Stimulated activated CD8-positive, alpha-beta memory T cell treated with anti-CD3 and anti-CD28 coated beads, Interleukin-2, amount 100 ng/mL, for 48 hours (primary cell): ENCODE measurements at places on chromosomes 2 and 18.

GRCh38 chr2:120526047-120526562, 180.2 kb downstream of the INHBB start:
- no peak for DNase-seq

- DNase-seq, result no peak
Observed at GRCh38 chr2:52465287-52465686, 1302.3 kb upstream of the CHAC2 start.

GRCh38 chr2:43905371-43905803, 66.6 kb downstream of the ABCG8 start:
- no peak for DNase-seq

- DNase-seq, result no peak
Observed at GRCh38 chr2:9690252-9690651, 59.5 kb upstream of the YWHAQ start.

DNA sequence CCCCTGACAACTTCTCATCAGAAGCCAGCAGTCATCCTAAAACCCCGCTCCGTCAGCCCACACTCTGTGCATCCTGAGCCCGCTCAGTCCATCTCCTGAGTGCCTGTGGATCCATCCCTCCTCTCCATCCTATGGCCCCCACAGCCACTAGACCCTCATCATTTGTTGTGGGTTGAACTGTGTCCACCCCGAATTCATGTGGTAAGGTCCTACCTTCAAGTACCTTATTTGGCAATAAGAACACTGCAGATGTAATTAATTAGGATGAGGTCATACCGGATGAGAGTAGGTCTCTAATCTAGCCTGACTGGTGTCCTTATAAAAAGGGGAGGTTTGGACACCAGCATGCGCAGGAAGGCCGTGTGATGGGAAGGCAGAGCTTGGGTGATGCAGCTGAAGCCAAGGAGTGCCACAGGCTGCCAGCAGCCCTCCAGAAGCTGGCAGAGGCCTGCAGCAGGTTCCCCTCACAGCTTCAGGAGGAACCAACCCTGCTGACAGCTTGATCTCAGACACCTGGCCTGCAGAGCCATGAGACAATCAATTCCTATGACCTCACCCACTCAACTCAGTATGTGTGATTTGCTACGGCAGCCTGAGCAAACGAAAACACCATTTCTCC, 192.4 kb downstream of the ZBTB7C start:
- DNase-seq, result no peak

DNA sequence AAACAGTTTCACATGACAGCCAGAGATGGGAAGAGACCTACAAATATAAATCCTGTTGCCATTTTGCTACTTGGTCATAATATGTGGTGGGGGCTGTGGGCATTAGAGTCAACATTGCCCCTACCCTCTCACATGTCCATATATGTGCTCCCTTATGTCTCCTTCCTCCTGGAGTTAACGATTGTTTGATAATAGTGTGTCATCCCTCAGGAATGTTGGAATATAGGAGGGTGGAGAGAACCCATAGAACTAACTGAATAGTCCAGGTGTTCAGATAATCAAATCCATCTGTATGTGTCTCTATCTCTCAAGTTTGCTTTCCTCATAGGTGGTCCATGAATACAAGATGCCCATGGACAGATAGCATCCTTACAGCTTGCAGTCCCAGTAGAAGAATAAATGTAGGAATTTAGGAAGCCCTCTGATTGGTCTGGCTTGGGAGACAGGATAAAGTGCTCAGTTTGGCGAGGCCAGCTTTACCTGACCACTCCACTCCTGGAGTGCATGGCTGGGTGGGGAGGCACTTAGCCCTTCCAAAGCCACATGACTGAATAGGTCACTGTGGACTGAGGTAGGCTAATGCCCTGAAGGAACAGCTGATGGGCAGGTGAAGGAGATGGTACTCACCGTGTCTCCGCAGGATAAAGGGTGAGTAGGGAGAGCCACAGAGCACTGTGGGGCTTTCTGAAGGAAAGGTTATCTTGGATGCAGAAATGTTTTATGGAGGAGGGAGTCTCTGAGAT, 166.9 kb downstream of the CDCA7 start:
- DNase-seq, result no peak

- no peak for DNase-seq
Observed at GRCh38 chr2:228625481-228625880, 444.0 kb upstream of the SPHKAP start.

- DNase-seq, result no peak
Observed at GRCh38 chr18:32877371-32877770, 104.5 kb upstream of the KLHL14 start.

DNA sequence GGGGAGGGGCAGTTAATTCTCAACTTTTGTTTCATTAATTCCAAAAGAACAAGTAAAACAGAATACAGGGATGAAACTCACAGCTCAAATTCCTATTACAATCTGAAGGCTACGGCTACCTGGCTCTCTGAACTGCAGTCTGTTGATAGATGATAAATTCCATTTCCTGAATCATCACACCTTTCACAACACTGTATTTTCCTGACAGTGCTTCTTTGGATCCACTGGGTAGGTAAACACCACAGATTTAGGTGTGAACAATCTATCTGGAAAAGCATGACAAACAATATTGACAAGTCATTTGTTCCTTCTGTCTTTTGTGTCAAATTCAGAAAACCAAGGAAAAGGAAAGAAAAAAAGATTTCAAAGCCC, 843.2 kb downstream of the LRRTM4 start:
- DNase-seq, result no peak
